ENCODE measurements at places on chromosomes 6 and 20.

DNA sequence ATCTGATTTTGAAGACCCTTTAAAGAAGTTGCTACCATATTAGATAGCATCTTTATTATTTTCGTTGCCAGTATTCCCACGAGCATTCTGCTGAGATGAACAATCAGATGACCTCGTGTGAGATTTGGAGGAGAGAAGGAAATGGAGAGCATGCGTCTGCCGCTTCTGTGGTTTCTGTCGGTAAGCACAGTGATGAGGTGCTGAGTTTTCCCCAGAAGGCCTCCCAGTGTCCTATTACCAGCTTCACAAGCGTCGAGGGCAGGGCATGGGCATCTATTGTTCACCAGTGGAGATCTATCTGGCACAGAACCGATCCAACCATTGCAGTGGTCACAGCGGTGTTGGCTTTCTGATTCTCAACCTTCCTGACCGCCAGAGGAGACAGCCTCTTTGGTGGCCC lies 29.4 kb downstream of the TRAF3IP2 start:
- DNase-seq, result no peak

DNA sequence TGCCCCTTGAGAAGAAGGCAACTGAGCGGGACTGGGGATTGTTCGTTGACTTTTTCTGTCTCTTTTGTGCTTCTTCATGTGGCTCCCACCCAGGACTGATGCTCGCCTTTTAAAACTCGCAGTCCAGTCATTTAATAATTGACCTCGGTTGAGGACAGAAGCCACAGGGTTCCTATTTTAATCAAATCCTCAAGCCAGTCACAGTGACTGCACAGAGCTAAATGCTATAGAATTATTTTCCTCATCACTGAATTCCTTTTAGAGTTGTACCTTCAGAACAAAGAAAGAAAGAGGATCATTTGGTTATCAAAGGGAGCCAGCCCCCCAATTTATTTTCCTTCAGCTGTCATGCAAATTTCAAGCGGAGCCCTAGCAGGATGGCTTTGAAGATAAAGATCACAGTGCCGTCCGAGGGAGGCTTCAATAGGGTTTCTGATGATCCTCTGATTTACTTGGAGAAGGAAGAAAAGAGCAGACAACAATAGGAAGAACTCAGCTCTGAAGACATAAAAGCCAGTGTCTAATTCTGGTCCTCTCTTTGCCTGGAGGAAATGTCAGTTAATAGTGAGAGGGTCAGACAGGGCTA lies 186.6 kb downstream of the DOK5 start:
- DNase-seq, result no peak

GRCh38 chr6:5763407-5763806 lies 243.3 kb downstream of the NRN1 start:
- DNase-seq, result no peak

DNA sequence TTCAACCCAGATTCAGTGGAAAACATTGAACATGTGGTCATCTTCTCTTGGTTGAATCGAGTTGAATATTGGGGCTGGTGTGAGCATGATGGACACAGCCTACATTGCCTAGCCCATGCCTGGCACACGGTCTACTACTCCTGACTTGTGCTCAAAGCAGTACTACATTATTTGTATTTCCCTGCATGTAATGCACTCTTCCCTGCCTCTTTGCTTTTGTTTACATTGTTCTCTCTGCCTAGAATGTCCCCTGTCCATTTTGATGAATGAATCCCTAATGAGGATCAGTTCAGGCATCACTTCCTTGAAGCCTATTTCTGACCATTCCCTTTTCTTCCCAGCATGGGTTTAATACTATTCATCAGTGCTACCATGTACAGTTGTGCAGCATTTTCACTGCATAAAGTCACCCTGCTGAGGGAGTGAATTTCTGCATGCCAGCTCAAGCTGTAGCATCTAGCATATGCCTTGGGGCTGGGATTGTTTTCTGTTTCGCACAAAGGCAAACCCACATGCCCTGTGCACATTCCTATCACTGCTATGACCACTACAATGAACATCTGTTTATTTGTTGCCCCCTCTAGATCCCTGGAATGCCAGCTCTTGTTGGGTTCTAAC lies 75.3 kb upstream of the CCN6 start:
- DNase-seq, result no peak

GRCh38 chr6:145829102-145829501 lies 14.5 kb upstream of the FBXO30 start:
- DNase-seq, result no peak

DNA sequence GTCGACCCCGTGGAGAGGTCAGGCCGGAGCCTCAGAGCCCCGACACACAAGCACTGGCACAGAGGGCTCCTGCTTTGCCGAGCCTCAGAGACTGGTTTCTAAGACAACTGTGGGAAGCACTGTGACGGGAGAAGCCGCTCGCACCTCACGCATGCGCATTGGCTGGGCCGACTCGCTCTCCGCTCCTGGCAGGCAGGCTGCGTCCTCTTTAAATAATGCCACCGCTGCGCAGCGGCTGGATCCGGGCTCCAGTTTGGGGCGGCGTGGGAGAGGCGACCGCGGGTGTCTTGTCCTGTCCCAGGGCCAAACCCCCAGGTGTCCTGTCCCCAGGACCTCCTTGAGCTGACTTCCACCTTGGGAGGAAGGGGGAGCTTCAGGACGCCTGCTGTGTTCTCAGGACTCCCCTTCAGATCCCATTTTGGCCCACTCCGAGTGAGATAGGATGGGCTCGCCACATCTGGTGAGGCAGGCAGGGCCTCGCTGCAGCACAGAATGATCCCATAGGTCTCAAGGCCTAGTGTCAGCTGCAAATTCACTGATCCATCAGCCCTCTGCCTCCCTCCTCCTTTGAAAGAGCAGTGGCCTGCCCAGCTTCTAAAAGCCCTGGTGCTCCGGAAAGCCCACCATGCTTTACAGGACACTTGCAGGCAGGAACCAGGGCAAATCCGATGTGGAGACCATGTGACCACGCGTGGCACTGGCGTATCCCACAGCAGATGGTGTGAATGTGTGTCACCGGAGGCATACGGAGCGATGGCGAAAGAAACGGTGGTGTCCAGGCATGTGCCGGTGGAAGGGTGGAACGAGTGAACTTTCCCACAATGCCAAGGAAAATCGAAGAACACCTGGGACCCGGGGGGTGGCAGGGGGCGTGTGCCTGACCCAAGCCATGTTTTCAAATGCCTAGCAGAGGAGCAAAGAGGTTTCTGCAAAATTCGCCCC lies 169.3 kb upstream of the ZNF337 start:
- peak; percentile 84 for DNase-seq

GRCh38 chr6:144268794-144269349 lies 16.3 kb upstream of the UTRN start:
- DNase-seq, result no peak

- no peak for DNase-seq
These were observed 38.1 kb downstream of the GSTA2 start for GRCh38 chr6:52725143-52725534.

- DNase-seq, result no peak
These were observed 47.0 kb downstream of the GNAS start for GRCh38 chr20:58899512-58899911.

GRCh38 chr6:53818858-53819609 lies 24.2 kb downstream of the LRRC1 start:
- DNase-seq, result no peak

DNA sequence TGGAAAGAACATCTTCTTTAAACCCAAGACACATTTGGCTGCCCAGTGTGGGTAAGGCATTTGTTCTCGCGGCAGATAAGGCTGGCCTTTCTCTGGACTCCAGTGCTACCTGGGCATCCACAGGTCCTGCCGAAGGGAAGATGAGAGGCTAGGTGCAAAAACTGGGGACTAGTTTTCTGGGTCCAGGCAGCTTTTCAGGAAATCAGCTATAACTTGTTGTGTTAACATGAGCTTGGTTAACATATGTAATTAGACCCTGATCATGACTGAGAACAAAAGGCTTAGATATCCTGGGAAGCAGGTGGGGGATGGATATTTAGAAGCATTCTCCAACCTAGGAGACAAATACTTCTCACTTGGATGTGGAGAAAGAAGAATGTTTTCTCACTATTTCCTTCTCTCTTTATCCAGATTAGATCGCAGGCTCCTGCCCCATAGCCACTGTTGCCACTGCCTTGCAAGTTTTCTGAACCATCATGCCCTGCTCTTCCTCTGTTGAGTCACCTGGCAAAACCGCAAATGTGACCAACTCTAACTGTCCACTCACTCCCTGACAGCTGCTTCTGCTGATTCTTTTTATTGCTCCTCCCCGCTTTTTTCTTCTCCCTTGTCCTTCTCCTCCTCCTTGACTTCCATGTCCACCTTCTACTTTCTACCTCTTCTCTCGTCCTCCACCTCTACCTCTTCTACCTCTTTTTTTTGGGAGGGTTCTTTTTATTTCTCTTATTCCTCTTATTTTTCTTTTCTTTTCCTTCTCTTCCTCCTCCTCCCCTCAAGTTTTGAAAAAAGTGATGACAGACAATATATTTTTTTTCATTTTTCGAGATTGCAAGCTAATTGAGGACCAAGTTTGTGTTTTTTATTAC lies 258.1 kb downstream of the UTRN start:
- no peak for DNase-seq

DNA sequence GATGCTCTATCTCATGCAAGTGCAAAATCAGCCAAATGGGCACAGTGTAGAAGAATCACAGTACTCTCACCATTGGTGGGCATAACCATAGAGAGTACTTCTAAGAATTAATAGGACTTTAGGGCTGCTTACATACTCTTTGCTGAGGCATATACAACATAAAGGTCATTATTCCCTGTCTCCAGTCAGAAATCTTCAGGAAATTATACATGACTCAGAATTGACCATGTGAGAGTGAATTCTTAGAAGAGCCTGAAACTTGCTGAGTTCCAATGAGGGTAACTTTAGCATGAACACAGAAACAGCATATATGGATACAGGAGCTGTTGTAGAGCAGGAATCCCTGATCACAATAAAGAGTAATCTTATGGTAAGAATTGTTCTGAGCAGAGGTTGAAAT lies 498.7 kb downstream of the TENT5A start:
- DNase-seq, result no peak

- DNase-seq, result no peak
These were observed 47.1 kb upstream of the IFNGR1 start for GRCh38 chr6:137266309-137266586.

DNA sequence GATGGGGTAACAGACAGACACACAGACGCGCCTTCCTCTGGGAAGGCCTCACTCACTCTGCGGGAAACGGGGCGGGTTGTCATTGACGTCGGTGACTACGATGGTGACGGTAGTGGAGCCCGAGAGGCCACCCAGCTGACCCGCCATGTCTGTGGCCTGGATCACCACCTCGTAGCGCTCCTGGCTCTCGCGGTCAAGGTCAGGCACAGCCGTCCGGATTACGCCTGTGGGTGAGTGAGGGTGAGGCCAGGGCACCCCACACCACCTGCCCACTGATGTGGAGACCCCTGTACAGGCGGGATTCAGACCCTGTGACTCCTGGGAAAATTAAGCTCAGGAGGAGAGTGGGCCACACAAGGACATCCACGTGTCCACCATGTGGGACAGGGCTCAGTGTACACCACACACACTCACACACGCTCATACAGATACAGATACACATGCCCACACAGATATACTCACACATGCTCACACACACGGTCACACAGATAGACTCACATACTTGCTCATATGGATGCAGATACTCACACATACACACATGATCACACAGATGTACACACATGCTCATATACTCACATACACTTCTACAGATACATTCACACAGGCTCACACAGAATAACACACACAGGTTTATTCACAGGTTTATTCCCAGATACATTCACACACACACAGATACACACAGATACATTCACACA lies 91.4 kb downstream of the CDH22 start:
- DNase-seq, result no peak

- DNase-seq, result no peak
These were observed 70.0 kb upstream of the TBXT start for GRCh38 chr6:166237617-166238016.

DNA sequence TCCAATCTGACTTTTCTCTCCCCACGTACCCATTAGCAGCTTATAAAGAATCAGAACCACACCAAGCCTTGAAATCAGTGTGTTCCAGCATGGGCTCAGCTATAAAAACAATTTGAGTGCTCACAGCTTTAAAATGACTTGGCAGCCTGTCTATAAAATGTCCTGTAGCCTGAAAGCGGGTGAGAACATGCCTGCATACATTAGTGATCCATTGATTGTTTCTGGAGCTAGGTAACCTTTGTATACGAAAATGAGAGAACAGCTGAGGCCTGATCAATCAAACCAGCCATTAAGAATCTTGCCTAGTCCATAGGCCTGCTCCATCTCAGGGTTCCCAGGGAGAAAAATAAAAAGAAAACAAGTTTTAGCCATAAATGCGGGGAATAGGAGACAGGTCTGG lies 245.8 kb upstream of the SULF2 start:
- DNase-seq, result no peak

- DNase-seq, result no peak
These were observed 1.2 kb upstream of the RBM38 start for GRCh38 chr20:57389695-57390603.

- DNase-seq, result peak; percentile 34
These were observed 5.8 kb downstream of the DDR1 start for GRCh38 chr6:30889921-30890645.

GRCh38 chr20:63475209-63475608 lies 2.8 kb upstream of the KCNQ2 start:
- no peak for DNase-seq

DNA sequence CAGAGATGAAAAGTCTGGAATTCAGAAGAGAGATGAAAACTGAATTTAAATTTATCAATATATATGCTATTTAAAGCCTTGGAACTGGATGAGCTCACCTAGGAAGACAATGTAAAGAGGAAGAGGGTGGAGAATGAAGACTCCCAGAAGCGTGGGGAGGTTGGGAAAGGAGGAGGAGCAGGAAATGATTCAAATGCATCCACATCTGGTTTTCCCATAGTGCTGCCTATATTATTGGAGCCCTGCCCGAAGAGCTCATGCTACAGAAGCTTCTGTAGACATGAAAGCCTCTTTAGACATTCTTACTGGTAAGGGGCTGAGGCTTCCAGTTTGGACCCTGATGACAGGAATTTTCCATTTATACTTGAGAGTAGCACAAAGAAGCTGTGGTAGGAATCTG lies 19.2 kb downstream of the PDE7B start:
- no peak for DNase-seq

DNA sequence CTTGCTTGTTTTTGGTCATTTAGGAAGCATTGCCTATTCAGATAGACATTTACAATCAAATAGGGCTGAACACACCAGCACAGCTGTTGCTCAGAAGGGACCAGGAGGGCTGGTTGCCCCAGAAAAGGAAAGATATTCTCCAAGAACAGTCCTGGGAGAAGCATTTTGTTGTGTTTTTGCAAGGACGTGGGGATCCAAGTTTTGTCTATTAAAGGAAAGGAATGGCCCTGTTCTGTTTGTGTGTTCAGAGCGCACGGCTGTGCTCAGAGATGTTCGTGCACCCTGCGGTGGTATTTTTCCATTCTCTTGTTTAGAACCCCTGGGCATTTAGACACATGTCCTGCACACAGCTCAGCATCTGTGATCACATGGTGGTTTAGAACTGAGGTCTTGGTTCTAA lies 82.5 kb downstream of the TXNDC5 start:
- DNase-seq, result no peak

Measured in substantia nigra (tissue), 51 donors.